ENCODE measurements at places on chromosomes 12 and 14.

DNA sequence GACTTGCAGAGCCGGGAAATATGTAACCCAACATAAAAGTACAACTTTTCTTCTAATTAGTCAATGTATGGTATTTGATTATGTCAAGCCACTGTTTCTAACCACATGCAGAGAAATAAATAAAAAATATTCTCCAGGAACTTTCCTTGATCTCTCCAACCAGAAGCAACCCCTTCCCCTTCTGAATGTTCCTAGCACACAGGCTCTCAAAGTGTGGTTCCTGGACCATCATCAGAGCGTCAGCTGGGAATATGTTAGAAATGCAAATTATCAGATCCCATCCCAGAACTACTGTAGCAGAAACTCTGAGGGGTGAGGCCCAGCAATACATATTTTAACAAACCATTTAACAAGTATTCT lies 21.0 kb upstream of the ITPR2 start:
- DNase-seq: no peak

- DNase-seq: no peak
Measured at GRCh38 chr14:60488175-60488574, 2.3 kb upstream of the C14orf39 start.

DNA sequence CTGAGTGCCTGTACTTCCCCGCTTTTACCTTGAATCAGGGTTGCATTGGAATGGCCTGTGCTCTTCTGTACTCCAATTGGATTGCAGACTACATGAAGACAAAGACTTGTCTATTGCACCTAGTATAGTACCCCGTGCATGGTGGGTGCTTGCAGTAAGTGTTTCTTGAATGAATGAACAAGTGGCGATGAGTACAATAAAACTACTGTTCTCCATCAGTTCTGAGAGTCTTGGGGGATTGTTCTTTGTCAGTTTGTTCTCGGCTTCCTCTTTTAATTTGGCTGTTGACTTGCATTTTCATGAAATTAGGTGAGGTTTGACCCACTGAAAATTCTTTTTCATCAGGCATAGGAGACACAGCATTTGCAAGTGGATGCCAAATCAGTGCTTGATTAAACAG lies 34.1 kb downstream of the ERH start:
- DNase-seq: no peak

DNA sequence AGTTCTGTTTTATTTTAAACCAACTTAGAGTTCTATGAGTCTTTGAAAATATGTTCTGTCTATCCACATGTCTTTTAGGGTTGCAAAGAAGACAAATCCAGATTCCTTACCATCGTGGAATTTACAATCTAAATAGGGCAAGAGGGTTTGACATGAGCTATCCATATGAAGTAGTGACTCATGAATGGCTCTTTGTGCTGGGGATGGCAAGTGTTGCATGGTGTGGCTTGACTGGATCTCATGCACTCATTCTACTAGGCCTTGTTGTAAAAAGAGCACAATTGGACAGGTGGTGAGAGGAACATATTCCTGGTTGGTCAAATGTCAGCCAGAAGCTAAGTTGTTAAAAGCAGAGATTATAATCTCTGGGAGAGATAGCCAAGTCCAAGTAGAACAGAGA lies 509.1 kb downstream of the DIO2 start:
- DNase-seq: no peak

DNA sequence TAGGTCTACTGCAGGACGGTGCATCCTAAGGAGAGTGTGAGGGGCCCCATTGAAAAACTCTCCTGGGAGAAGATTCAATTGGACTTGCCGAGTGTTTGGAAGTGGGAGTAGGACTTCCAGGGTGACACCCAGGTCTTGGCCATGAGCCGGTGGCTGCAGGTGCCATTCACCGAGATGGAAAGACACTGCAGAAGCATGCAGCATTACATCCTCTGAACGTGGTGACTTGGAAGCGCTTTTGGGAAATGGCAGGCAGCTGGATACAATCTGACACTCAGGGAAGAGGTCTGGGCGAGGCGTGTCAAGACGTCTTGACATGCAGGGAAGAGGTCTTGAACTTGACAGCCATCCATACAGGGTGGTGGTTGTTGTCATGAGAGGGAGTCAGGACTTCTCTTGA lies 126.9 kb downstream of the PAPOLA start:
- no peak for DNase-seq

DNA sequence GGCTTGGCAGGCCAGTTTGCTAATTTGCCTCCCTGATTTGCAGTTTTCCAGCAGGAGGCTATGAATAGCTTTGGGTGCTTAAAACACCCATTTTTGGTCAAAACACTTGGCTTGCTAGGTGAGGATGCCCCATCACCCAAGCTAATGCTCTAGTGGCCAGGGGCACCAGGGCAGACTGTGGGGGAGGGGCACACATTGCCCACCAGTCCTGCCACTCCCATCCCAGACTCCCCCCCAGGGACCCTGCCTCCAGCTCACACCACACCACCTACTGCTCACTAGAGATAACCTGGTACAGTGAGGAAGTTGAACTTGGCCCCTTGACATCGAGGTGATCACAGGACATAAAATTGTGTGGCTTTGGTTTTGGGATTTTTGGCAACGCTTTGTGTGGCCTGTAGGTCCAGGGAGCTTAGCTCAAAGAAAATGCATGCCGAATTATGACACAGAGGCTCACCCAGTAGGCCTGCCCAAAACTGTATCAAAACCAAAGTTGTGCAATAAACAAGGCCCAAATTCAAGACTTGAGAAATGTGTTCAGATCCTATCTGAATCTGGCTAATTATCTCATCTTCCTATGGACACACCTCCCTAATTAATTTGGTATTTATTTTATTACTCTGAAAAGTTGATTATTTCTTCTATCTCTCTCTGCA lies 4.3 kb downstream of the NUAK1 start:
- DNase-seq: no peak

- DNase-seq: no peak
Measured at GRCh38 chr12:89353823-89354611, 1.7 kb upstream of the DUSP6 start.

DNA sequence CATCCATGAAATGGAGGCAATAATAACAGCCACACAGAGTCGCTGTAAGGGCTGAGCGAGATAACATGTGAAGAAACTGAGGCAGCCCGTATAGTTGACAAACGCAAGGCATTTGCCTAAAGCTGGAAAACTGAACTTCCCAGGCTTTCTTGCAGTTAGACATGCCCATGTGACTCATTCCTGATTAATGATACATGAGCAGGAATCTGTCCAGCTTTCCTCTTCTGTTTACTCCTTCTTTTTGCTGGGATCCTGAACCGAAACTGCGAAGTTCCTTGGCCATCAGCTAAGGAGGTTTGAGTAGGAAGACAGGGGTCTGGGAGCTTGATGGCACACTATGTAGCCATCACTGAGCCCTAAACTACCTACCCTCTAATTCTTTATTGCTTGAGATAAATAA lies 52.2 kb downstream of the ST8SIA1 start:
- no peak for DNase-seq

- DNase-seq: no peak
Measured at GRCh38 chr12:98743362-98743953, 98.4 kb downstream of the APAF1 start.

DNA sequence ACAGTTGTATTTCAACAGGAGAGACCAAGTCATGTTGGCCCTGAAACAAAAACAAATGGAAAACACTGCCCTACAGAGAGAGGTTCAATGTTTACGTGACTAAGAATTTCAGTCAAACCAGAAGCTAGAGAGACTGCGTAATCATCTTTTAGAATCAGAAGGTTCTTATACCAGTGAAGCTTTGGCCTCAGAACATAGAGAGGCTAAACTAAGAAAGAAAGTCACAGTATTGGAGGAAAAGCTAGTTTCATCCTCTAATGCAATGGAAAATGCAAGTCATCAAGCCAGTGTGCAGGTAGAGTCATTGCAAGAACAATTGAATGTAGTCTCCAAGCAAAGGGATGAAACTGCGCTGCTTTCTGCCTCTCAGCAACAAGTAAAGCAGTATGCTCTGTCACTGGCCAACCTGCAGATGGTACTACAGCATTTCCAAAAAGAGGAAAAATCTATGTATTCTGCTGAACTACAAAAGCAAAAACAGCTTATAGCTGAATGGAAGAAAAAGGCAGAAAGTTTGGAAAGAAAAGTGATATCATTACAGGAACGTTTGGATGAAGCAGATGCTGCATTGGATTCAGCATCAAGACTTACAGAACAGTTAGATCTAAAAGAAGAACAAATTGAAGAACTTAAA lies 32.5 kb upstream of the NUAK1 start:
- no peak for DNase-seq
